ENCODE measurements at places on chromosomes 4 and X.

GRCh38 chr4:1351854-1352566 is 5.0 kb downstream of the UVSSA start:
- DNase-seq: peak; percentile 88

DNA sequence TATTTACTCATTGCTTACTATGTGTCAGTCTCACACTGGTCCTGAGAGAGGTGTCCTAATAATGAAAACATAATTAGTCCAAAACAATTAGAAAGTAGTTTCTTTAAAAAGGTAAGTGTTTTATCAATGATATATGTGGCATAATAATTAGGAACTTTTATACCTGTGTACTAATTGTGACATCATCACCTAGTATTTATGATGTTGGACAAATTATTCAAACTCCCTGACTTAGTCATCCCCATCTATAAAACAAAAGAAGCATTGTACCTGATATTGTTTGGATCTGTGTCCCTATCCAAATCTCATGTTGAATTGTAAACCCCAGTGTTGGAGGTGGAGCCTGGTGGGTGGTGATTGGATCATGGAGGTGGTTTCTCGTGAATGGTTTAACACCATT is 15.8 kb upstream of the ARHGEF38 start:
- no peak for DNase-seq

DNA sequence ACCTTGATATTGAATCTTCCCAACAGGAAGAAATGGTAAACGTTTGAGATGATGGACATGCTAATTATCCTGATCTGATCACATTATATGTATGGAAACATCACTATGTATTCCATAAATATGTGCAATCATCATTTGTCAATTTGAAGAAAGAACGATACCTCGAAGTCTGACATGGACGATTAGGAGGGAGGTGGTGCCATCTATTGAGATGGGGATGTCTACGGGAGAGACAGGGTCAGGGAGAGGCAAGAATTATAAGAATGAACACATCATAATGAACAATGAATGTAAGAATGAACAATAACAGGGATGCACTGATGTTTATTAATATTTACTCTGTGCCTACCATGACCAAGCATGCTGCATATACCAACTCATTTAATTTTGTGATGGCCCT is 93.7 kb upstream of the SOD3 start:
- no peak for DNase-seq

GRCh38 chr4:85748654-85749053 is 273.7 kb downstream of the ARHGAP24 start:
- DNase-seq: no peak

DNA sequence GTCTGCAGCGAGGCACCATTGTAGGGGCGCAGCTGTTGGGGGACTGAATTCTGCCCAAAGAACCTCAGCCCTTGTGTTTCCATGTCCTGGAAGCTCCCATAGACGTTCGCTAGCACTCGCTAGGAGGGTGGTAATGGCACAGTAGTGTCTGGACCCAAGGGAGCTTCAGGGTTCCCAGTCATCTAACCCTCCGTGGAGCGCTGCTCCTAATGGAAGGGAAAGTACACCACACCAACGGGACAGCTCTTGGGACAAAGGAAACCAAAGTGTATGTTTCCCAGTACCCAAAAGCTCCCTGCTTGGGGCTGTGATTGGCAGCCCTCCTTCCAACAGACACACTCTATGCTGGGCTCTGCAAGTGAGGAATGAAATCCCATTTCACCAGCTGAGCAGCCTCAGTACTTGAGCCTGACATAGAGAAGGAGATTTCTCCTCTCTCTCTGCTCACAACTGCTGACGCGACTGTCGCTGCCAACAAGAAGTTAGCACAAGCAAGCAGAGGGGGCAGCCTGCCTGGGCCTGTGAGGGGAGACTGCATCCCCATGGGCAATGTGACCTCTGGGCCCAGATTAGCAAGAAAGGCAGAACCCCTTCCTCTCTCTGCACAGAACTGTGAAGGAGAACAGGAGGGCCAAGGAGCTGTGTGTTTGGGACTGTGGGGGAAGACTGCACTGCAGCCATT is 67.6 kb upstream of the SMARCAD1 start:
- no peak for DNase-seq

DNA sequence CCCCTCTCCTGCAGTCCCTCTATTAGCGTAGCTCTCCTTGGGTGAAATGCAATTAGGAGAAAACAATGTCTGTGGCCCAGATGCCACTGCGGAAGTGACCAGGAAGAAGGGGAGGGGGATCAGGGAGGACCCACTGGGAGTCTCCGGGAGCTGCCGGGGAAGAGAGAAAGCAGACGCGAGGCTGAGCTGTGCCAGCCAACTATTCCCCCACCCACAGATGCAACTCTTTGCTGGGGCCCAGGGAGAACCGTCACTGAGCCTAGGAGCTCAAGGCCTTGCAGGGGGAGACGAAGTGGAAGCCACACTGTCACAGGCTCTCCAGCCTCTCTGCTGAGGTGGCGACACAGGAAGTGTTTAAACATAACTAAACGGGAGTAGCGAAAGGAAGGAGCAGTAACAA is 149.2 kb downstream of the BCOR start:
- peak; percentile 69 for DNase-seq

DNA sequence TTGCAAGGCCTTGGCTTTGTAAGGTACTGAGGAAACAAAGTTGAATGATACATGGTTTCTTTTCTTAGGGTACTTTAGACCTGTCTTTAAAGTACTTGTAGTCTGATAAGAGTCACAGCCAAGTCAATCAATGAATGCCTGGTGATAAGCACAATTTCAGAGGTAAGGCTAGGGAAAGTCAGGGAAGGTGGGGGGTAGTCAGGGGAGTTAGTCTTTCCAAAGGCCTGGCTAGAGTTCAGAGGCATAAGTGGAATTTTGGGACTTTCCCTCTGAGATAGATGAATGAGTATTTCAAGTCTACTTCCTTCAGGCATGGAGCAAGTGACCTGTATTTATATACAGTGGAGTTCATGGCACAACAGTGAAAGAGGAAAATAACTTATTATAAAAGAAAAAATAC is 78.3 kb downstream of the SLC4A4 start:
- DNase-seq: no peak

DNA sequence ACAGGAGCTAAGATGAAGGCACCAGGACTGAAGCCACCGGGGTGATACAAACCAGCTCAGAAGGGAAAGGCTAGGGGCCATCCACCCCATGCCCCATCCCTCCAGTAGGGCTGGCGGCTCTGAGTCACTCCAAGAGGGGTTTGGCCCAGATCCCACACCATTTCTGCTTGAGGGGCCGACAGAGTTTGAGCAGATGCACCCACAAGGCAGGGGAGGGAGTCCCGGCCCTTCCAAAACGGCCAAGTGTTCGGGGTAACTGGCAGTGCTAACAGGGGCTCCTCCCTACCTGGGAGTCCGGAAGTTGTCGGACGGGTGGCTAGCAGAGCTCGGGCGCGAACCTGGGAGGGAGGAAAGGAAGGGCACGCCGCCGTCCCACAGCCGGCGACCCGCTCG is 412 bp downstream of the SLC10A3 start:
- peak; percentile 61 for DNase-seq

All from islet precursor cell (in vitro differentiated cells).